LHCN-M2 (cell line): ENCODE measurements at places on chromosomes 12 and 14. TPM values are rescaled to one million over a fixed set of nuclear protein-coding genes. Genes with fewer than 3 reads are reported as not detected.
A peak's percentile ranks its signal among the peaks of the same experiment; 100 is the strongest.

DNA sequence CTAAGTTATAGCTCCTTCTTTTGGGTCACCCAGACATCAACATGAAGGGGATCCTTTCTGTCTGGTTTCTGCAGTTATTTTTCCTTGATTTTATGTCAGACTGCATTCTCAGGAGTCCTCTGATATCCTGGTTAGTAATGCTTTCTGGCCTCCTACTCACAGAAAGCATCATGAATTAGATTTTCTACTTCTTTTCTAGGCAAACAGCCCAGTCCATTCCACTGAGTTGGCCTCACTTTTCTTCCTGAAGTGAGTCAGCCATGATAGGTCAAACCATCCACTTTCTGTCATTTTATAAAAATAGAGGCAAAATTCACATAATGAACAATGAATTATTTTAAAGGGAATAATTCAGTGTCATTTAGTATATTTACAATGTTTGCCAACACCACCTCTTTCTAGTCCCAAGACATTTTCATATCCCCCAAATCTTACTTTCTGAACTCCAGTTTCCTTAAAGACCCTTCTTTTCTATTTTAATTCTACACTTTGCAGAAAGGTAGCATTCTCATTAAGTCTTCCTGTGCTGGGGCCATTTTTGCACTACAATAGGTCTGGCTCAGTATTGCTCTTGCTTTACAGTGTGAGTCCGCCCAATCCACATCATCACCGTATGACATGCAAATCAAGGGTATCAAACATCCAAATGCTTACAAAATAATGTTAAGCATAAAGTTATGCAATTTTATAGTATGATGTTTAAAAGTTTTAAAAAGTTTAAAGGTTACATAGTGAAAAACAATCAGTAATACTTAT lies 95.1 kb downstream of the UNC79 start:
- DNase-seq, result no peak

GRCh38 chr14:74569806-74570591 lies 42.0 kb downstream of the LTBP2 start:
- no peak for DNase-seq

DNA sequence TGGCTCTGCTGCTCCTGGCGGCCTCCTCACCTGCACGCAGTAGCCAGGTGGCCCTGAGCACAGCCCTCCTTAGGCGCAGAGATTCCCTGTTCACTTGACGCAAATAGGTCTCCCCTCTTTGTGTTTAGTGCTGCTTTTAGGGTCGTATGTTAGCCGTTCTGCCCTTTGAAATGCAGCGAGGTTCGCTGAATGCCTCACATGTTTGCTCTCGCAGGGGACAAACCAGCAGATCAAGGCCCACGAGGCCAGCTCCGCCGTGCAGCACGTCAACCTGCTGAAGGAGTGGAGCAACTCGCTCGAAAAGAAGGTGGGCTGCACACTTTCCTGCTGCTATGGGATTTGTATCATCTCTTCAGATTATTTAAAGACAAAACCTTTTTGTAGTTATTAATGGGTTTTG lies 31.4 kb upstream of the AMN start:
- no peak for DNase-seq

- DNase-seq, result no peak
Observed at GRCh38 chr12:9794484-9795093, 32.7 kb upstream of the KLRF1 start.

Gene ZCCHC8
- total RNA-seq, result 14.6 and 15.1 TPM in 2 replicates

DNA sequence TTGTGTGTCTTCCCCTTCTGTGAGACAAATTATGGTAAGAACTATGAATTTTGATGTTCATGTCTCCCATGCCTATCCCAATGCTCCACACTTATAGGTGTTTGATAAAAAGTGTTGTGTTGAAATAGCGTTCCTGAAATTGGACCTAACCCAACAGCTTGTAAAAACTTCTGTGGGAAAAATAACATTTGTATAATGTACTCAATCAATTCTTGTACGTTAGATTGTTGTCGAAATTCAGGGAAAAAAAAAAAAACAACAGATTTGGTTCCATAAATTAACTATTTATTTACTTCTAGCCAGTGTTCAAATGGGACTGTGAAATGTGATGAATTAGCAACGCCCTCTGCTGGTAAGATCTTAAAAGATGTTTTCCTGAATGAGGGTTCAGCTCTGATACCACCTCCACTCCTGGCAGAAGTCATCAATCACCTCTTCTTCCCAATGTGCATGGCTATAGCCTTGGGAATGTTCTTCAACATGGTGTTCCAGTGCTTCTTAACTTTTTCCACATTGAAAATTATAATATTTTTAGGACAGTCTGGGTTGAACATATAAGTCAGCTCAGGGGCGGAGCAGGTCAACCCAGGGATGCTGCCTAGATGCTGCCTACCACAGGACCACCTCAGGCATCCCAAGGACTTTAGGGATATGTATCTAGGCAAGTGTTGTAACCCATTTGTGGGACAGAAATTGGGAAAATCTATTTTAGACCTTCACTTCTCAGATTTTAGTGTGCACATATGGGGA lies 170.6 kb downstream of the OTOGL start:
- peak; percentile 52 for DNase-seq

- no peak for DNase-seq
Observed at GRCh38 chr14:67516676-67517075, 16.4 kb upstream of the PLEKHH1 start.

DNA sequence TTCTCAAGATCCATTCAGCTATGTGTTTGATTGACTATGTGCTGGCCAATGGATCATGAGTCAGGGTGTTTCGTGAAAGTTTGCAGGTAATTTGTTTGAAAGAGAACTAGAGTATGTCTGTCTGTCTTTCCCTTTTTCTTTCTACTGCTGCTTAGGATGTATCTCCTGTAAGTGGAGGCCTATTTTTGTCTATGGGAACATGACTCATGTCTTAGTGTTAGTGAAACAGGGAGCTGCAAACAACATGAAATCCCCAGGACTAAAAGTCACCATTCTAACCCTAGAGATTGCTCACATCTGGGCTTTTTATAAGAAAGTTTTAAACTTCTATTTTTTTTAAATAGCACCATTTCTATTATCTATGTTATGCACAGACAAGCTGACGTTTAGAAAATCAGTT lies 333.0 kb downstream of the CCER1 start:
- DNase-seq, result peak; percentile 74

GRCh38 chr14:68760761-68761160 lies 32.1 kb downstream of the ZFP36L1 start:
- DNase-seq, result no peak

DNA sequence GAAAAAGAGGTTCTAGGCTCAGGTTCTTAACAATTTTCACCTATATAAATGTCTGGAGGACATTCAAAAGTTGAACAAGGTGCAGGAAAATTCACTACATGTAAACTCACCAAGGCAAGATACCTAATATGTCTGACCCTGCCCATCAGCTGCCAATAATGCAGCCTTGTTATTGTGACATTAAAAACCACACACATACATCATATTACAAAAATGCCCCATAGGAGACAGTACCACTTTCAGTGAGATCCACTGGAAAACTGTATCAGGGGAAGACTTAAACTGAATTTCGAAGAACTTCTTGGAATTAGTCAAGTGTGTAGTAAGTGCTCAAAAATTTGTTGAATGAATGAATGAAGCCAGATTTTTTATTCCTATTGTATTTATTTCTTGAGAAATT lies 83.1 kb downstream of the KICS2 start:
- peak; percentile 13 for DNase-seq

Gene GPR135
- 2.5 and 3.0 TPM in 2 replicates for total RNA-seq

Gene PPM1H
- total RNA-seq, result 0.90 and 1.6 TPM in 2 replicates

DNA sequence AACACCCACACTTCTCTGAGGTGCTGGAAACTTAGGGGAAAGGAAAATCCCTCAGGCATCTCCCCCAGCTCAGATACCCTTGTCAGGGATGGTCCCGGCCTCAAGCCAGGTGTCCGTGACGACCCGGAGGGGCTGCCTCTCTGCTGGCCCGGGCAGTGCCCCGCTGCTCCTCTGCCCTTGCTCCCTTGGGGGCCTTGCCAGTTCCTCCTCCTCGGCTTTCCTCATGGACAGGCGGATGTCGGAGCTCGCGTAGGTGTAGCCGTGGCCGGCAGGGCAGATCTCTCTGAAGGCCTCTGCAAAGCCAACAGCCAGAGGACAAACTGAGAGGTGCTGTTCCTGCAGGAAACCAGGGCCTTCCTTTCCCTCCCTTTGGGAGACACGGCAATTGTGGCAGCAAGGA lies 34.8 kb downstream of the ISCA2 start:
- no peak for DNase-seq

DNA sequence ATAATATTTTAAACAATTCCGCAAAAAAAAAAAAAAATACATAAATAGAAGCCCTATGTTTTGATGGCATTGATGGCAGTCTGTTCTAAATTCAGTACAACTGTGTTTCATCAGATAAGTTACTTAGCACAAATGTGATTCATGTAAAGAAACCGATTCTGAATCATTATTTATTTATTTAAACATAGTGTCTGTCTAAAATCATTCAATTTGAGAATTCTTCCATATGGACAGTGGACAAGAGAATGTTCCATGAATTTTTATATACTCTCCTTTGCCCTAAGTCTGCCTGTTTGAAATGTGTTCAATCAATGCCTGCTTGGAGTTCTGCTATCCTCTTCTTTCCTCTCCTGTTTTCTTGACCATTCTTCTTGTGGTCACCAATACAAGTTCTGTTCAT lies 126.5 kb downstream of the PDE3A start:
- DNase-seq, result no peak

GRCh38 chr12:25675808-25676207 lies 122.7 kb upstream of the LMNTD1 start:
- no peak for DNase-seq

Gene SSTR1
- 6.9 and 7.7 TPM in 2 replicates for total RNA-seq

DNA sequence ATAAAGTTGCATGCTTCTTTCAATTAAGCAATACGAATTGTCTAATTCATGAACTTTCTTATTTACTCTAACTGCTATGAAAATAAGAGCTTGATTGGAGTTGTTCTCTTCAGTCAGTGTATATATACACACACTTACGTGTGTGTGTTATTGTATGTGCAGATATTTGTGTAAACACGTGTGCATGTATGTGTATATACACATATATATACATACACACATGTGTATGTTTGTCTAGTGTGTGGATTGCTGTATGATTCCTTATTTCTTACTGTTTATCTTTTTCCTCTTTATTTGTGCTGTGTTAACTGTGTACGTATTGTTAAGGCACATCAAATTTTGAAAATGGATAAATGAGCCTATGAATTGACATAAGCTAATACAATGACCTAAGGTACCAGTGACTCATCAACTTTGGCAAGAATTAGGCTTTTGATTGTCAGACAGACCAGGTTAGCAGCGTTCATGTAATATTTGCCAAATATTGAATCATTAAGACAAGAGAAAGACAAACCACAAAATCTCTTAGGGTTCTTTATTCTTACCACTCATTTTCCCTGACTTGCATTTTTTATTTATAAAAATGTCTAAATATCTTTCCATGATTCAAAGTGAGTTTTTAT lies 423.9 kb downstream of the SOX5 start:
- DNase-seq, result no peak

DNA sequence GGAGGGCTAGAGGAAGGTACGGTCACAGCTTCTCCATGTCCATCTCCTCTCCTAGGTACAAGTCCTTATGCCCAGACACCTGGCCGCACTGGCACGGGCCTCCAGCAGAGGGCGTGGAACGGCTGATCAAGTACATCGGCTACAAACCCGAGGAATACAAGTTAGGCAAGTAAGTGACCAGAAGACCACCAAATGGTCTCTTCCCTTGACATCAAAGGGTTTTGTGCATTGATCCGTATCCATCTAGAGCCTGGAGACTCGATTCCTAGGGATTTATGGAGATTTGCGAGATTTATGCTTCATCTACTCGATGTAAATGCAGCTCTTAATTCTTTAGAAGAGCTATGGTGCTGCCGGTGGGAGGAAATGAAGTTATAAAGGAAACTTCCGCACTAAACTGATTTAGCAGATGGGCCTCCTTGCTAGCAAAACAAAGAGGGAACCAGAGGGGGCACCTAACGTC lies 44.2 kb downstream of the KCTD10 start:
- DNase-seq, result peak; percentile 60

Gene NUP107
- total RNA-seq, result 77.5 and 78.0 TPM in 2 replicates

- peak; percentile 61 for DNase-seq
Observed at GRCh38 chr14:34465069-34465859, 3.2 kb upstream of the SPTSSA start.

GRCh38 chr14:24880689-24881088 lies 169.3 kb downstream of the STXBP6 start:
- DNase-seq, result peak; percentile 44

Gene CFAP54
- total RNA-seq, result 1.1 and 3.4 TPM in 2 replicates

GRCh38 chr14:55807881-55808379 lies 227.9 kb downstream of the KTN1 start:
- DNase-seq, result no peak

GRCh38 chr12:49197256-49197655 lies 8.4 kb upstream of the TUBA1A start:
- no peak for DNase-seq

Gene SOX5
- 0.19 and 2.4 TPM in 2 replicates for total RNA-seq

Gene RNU4-1
- under 0.01 TPM in 1 of 2 replicates, not detected in the other for total RNA-seq
